ENCODE measurements at places on chromosomes 6 and 20.
A peak's percentile ranks its signal among the peaks of the same experiment; 100 is the strongest.

GRCh38 chr20:34986311-34987287 lies 30.9 kb downstream of the MYH7B start:
- DNase-seq, result no peak

DNA sequence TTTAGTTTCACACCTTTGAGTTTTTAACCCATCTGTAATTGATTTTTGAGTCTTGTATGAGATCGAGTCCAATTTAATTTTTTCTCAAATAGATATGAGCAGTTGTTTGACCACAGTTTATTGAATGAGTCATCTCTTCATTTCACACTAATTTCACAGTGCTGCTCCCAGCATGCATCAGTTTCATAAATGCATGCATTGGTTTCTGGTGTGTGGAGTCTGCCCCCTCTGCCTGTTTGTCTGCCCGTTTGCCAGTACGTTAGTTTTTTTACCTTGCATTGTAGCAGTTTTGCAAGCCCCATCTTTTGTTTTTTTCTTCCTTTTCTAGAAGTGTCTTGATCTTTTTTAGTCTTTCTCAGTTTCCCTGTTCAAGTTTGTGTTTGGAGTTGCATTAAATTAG lies 11.9 kb downstream of the SLX4IP start:
- peak; percentile 32 for DNase-seq

- DNase-seq, result no peak
Measured at GRCh38 chr20:15759594-15759993, 813.7 kb downstream of the KIF16B start.

- DNase-seq, result no peak
Measured at GRCh38 chr20:1652960-1653359, 4.6 kb downstream of the SIRPG start.

DNA sequence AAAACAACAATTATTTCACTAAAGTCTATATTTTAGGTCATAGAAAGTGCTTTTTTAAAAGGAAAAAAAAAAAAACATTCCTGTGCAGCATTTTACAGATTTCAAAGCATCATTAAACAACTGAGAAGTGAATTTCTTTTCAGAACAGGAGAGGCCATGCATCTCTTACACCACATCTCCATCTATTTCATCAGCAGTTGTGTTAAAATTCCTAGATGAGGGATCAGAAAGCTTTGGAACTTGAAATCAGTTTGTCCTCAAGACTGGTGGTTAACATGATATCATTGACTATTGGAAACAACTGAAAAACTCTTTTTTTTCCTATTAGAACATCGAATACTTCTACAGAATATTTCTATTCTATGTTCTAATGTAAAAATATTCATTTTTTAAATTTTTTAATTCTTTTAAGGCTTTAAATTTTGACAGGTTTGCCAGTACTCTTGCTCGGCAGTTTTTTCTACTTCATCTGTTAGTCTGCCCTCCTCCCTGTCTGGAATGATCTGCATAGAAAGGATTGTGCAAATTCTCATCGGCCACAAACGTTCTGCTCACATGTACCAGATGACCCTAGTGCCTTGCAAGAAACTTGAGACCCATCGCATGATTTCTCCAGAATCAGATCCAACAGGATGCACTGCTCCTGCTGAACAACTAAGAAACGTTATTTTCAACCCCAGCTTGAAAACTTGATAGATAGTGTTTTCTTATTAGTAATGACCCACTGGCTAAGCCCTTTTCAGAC lies 411.0 kb upstream of the AGPAT4 start:
- DNase-seq, result no peak

DNA sequence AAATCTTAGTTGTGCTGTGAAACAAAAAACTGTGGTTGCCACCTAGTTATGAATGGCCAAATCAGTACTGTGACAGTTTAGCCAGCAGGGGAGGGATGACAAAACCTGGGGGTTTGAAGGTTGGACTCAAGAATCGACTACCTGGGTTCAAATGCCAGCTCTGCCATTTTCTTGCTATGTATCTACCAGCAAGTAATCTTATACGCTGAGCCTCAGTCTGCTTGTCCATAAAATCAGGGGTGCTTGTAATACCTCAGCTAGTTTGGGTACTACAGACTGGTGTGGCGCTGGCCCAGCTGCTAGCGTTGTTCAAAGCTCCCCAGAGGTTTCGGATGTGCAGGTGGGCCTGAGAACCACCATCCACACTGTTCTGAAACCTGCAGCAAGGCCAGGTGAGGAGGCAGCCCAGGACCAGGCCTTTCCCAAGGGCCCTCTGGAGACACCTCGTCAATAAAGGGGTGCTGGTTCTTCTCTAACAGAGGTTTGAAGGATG lies 40.4 kb downstream of the TRAM2 start:
- no peak for DNase-seq

DNA sequence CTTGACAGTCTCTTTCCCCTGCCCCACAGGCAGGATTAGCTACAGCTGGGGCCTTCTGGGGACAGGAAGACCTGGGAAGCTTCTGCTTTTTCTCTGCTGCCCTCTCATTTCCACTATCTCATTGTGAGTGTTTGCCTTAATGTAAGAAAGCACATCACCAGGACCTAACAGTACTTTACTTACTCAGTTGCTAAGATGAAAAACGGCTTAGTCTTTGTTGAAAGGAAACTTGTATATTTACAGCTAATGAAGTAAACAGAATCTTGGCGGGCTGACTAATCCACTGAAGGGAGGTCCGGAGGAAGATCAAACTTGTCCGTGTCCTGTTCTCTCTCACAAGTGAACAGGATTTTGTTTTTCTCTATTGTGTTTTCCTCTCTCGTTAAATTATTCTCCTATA lies 128.6 kb downstream of the SOD2 start:
- DNase-seq, result no peak

DNA sequence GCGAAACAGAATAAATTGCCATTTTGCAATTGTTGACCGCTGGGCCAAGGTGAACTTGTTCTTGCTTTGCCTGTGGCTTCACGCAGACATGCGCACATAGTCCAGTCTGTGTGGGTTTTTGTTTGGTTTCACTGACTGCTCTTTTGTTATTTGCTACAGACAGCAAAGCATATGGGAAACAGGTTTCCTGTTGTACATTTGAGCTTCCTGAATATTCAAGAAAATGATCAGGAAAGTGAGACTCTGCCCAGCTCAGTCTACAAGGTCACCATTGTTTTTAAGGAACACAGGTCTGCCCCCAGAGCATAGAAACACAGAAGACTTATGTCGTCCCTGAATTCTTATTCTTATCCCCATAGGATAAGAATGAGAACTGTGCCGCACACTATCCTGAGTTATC lies 55.6 kb downstream of the SASH1 start:
- DNase-seq, result no peak

GRCh38 chr6:158751921-158752320 lies 67.2 kb downstream of the EZR start:
- no peak for DNase-seq

DNA sequence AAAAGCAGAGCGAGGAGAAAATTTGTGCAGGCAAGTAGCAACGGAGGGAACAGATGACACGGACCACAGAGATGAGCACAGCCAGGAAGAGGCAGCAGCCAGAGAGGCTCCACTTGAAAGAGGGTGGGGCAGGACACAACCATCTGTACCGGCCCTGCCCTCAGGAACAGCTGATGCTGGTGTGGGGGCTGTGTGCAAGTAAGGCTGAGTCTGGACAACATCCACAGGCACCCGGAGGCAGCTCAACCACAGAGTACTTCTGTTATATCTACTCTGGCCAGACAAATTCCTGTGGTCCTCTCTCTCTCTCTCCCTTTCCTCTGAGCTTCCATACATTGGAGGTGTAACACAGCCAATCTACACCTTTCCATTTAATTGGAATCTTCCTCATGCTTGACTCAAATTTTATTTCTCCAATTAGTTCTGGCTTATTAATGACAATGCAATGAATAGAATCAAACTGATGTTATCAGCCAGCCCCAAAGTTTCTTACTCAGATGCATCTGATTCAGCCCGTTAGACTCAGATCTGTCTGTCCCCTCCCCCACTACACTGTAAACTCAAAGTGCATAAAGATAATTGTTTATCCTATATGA lies 24.9 kb downstream of the KIF13A start:
- DNase-seq, result peak; percentile 89

- DNase-seq, result no peak
Measured at GRCh38 chr6:110810896-110811586, 4.2 kb downstream of the CDK19 start.

DNA sequence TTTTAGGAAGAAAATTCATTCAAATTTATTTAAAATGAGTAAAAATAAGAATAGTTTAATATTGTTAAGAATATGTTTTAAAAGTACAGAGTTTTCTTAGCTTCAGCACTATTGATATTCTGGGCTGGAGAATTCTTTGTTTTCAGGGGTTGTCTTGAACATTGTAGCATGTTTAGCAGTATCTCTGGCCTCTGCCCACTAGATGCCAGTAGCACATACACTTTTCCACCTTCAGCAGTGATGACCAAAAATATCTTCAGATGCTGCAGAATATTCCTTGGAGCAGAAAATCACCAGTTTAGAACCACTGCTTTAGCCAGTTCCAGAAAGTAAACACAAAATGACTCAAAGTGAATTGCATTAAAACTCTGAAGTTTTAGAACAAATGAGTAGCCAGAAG lies 19.4 kb upstream of the SDHAF4 start:
- DNase-seq, result no peak

DNA sequence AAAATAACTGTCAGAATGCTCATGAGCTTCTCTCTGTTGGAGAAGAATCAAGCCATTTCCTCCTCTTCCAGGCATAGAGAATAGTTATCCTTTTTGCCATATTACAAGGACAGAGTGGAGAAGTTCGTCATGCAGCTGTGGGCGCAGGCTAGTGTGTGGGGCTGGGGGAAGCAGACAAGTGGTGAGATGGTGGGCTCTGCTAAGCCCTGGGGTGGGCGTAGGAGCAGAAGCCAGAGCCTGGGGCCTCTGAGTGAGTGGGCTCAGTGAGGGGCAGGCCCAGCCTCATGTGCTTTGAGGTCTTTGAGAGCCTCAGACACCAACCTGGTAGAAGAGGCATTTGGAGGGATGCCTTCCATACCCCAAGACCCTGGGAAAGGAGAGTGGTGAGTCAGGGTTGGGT lies 19.4 kb downstream of the ARID1B start:
- DNase-seq, result no peak

- no peak for DNase-seq
Measured at GRCh38 chr6:11778648-11779328, at the start of gene ADTRP. ADTRP (minus strand) TSS chr6:11778803; CDS start chr6:11778759, 44 bp downstream.

DNA sequence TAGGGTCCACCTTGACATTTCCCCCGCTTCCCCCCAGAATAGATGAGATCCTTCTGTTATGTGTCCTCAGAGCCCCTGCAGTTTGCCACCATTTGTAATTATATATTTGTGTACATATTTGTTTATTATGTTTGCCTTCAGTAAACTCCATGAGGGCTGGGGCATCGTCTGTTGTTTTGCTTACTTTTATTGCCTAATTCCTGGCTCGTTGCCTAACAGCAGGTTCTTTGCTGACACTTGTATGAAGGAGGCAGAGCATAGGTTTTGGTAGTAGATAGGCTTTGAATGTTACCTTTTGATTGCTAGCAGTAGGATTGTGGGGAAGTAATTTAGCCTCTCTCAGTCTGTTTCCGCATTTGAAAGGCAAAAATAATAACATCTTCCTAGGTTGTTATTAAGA lies 9.9 kb downstream of the MAP3K4 start:
- DNase-seq, result peak; percentile 17

- DNase-seq, result no peak
Measured at GRCh38 chr6:129790785-129791184, 70.3 kb downstream of the TMEM244 start.
